ENCODE measurements at places on chromosomes 6 and 20.

GRCh38 chr6:99603421-99604165 is 3.0 kb upstream of the PRDM13 start:
- DNase-seq: no peak

GRCh38 chr6:170192905-170193304 is 98.0 kb downstream of the DLL1 start:
- no peak for DNase-seq

GRCh38 chr6:69792292-69792691 is 4.5 kb downstream of the LMBRD1 start:
- DNase-seq: no peak

DNA sequence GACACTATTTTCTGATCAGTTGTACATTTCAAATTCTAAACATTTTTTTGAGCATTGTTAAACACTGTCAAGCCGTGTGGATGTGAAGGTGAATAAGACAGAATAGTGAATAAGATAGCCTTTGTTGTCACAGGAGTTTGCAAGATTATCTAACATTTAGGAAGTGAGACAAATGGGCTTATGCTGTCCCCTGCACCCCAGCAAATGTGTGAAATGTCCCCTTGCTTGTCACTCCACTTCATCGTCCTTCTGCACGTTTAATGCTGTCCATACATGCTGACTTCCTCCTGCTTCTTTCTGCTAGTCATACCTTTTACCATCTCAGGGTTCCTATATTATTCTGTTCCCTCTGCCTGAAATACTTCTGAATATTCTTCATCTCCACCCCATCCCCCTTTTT is 62.6 kb downstream of the CBFA2T2 start:
- DNase-seq: no peak

- DNase-seq: no peak
Observed at GRCh38 chr6:35973670-35974222, 50.7 kb downstream of the SLC26A8 start.

GRCh38 chr6:132380358-132381029 is 20.8 kb downstream of the MOXD1 start:
- no peak for DNase-seq

All from activated T-cell treated with anti-CD3 and anti-CD28 coated beads for 4 hours (primary cell).